ENCODE measurements at places on chromosomes 6 and 20.

DNA sequence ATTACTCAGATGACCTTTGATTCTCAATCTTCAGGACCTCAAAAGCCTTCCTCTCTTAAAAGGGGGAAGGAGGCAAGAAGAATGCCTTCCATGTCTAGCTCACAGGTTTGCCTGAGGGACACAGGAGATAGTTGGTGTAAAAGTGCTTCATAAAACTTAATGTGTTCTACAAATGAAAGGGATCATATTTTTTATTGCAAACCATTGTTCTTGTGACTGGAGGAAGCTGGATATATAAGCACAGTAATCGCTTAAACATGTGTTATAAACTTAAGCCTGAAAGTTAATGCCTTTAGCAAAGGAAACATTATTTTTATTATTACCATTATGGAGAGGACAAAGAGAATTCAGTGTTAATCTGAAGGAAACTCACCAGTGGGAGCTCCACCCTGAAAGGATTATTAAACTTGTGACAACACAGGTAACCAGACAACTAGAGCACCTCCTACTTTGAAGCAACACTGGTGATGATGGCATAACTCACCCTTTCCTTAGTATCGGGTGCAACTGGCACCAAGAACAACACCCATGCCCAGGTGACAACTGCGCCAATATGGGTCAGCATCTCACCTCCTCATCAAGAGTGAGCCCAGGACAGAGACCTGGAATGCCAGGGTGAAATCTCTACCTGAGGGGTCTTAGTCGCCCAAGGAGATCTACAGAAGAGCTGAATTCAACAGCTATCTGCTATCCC is 288.7 kb upstream of the PRDM1 start:
- no peak for DNase-seq

GRCh38 chr6:56399250-56399671 is 151.9 kb upstream of the COL21A1 start:
- no peak for DNase-seq

GRCh38 chr6:84597238-84597875 is 167.0 kb downstream of the TBX18 start:
- DNase-seq, result no peak

DNA sequence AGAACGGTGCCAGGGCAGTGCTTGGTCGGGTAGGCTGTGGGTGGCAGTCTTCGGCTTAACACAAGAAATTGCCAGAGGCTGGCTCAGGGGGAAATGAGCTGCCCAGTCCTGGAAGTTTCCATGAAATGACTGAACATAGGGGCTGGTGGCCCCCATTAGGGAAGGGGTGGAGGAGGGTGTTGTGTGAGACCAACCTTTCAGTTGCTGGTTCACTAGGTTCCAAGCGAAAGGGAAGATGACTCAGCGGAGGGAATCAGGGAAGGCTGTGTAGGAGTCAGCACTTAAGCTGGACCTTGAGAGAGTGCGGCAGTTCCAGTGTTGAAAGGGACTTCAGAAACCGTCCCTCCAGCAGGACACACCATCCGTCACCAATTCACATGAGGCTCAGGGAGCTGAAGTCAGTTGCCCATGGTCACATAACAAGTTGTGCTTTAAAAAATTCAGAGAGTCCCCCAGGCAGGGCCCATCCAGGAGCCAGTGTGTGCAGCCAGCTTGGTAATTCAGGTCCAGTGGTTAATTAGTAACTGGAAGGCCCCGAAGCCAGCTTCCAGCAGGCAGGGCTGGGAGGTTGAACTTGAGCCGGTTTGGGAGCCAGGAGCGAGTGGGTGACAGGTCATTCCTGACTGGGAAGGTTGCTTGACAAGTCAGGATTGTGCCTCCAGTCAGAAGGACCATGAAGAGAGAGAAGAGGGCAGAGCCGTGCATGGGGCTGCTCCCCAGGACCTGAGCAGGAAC is at the start of gene SGK2:
SGK2 (plus strand) TSS at position 616 of the 735 bp plus-strand sequence. CDS start 7,469 bp downstream, outside the sequence.
- DNase-seq, result no peak

DNA sequence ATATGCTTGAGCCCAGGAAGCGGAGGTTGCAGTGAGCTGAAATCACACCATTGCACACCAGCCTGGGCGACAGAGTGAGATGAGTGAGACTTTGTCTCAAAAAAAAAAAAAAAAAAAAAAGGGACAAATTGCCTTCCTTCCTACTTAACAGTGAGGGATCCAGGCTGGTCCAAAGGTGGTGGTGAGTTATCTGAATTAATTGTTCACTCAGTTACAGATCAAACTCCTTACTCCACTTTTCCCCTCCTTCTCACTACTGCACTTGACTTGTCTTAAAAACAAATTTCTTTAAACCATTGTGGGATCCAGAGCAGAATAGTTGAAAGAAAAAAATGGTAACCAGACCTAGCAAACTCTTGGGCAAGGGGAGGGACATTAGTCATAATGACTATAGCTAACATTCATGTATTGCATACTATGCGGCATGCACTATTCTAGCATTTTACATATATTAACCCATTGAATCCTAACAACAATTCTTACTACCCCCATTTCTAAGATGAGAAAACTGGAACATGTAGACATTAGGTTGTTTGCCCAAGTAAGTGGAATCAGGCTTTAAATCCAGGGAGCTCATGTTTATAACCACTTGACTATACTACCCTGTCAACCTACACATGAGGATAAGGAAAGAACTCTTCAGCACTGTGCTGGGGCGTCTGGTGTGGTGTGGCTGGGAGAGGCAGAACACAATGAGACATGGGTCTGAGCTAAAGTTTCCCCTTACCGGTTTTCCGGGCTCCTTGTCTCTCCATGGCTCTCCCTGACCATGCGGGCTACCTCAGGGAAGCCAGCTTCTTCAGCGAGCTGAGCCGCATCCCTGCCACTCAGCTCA is 1.5 kb downstream of the GPANK1 start:
- DNase-seq, result no peak

- DNase-seq, result no peak
These were observed 26.6 kb downstream of the PYGB start for GRCh38 chr20:25274481-25274880.

Data from stimulated activated CD8-positive, alpha-beta memory T cell treated with anti-CD3 and anti-CD28 coated beads, Interleukin-15, amount 100 ng/mL, for 48 hours (primary cell).